Activated CD4-positive, alpha-beta T cell treated with anti-CD3 and anti-CD28 coated beads, Interleukin-2, amount 50 U/mL, for 48 hours (primary cell): ENCODE measurements at places on chromosomes 13 and 19.

DNA sequence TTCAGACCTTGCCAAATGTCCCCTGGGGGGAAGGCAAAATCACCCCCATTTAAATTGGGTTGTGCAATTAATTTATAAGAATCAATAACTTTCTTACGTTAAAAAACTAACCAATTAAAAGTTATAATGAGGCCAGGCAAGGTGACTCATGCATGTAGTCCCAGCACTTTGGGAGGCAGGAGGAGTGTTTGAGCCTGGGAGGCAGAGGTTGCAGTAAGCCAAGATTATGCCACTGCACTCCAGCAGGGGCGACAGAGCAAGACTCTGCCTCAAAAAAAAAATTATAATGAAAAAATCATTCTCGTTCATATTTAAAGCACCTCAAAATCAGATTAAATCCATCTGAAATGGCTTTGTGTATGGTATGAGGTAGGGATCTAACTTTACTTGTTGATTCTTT is 18.4 kb upstream of the SIGLEC14 start:
- no peak for DNase-seq

DNA sequence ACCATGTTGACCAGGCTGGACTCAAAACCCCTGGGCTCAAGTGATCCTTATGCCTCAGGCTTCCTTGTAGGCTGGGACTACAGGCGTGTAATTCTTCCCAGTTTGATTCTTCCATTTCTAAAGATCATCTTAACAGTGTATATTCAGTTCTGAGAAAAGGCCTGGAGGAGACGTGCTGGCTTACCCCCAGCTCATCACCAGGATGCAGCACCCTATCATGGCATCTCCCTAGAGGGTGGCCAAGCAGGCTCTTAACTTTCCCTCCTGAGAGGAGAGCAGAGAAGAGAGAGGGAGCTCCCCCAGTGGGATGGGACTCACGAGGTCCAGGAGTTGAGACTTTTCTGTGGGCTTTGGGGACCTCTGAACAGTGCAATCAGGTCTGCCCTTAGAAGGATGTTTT is 2.1 kb upstream of the TUBA3C start:
- no peak for DNase-seq

- DNase-seq, result no peak
Measured at GRCh38 chr13:54875111-54875510, 1846.5 kb downstream of the OLFM4 start.

DNA sequence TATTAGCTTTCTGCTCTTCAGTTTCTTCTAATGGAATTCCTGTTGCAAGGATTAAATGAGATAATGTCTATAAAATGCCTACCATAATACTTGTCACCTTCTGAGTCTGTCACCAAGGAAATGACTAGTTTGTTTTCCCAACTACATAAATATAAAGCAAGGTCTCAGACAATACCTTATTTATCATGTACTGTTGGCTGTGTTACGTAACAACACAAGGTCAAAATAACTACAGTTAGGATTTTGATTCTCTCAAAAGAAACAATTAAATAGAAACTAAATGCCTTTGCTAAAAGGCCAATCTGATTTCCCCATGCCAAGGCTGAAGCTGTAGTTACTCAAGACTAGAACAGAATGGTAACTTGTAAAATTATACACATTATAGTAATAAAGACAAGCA is 134.5 kb downstream of the PCDH9 start:
- no peak for DNase-seq

- DNase-seq, result no peak
Measured at GRCh38 chr19:46904114-46905060, 43.6 kb downstream of the ARHGAP35 start.

- peak; percentile 85 for DNase-seq
Measured at GRCh38 chr19:55643003-55643886, at the start of gene ZNF581. TSS of gene ZNF581 (plus strand) at chr19:55643649. CDS start at chr19:55644572, 923 bp downstream.

DNA sequence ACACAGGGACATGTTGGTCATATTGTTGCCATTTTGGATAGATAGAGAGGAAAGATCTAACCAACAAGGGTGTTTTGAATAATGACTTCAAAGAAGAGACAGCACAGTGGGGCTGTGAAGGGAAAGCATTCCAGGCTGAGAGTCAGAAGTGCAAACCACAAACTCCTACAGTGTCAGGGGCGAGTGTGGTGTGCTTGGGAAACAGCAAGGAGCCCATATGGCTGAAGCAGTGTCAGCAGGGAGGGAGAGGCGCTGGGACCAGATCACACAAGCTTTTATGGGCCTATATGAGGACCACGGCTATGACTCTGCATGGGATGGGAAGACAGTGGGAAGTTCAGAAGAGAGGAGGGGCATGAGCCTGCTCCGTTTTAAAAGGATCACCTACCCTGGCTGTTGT is 166.4 kb downstream of the MYO16 start:
- DNase-seq, result no peak
